ENCODE measurements at places on chromosomes 6 and 20.

GRCh38 chr6:45916692-45917091 is 99.0 kb downstream of the CLIC5 start:
- no peak for DNase-seq

DNA sequence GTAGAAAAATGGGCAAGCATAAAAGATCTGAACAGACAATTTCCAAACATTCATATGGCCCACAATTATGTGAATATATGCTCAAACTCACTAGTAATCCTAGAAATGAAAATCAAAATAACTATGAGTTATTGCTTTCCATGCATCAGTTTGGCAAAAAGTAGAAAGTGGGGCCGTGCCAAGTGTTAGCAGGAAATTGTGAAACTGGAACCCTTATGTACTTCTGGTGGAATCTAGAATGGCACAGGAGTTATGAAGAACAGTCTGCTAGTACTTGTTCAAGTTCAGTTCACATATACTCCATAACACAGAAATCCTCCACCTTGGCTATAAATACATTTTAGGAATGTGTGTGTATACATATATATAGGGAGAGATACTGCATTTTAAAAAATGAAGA is 89.8 kb downstream of the EYA2 start:
- DNase-seq = no peak

DNA sequence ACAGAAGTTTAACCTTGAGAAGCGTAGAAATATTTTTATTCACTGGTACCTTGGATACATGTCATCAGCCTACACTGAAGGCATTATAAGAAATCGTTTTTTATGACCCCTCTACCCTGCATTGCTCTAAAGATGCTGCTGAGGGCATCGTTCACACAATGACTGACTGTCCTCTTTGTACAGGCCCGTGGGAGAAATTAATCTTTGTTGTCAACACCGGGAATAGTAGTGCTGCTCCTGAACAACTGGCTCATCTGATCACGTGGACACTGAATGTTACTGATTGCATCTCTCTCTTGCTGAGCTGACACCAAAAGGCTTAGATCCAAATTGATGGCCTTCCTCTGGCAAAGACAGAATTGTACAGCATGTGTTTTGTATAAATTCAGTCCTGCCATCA is 157.1 kb upstream of the SMLR1 start:
- DNase-seq = no peak

DNA sequence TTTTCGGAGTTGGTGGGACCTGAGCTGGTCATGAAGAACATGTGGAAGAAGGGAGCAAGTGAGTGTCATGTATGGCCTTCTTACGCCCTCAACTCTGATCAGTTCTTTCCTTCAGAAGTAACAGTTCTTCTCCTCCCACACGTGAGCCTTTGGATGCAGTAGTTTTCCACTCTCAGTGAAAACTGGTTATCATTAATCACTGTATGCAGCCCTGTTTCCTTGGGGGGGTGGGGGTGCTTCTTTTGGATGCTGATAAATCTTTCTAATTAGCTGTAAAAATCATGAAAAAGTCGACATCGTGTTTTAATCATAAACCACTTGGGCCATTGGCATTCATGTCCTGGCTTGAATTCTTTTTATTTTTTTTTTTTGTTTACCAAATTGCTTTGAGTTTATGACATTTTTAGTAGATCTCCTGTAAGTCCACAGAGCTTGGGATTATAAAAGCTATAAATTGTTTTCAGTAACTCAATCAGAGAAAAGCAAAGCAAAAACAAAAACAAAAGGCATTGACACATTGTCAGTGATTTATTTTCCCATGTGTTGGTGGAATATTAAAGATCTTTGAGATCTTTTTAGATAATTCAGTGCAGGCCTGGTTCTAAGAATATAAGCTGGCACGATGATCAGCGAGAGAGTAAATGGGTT is 84.8 kb downstream of the TRMT11 start:
- DNase-seq = no peak

DNA sequence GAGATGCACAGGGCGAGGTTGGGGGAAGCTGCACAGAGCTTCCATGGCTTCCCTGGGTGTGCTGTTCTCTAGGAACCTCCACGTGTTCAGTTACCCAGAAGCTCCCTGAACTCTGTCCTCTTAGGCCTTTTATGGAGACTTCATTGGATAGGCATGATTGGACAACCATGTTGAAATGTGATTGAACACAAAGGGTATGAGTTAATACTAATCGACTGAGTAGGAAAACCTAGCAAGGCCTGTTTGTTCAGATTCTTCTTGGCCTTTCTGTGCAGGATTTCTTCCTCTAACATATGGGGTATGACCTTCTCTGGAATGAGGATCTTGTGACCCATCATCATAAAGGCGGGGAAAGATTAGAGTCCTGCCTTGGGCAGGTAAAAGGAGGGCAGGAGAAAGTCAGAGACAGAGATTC is 70.7 kb upstream of the SMIM29 start:
- no peak for DNase-seq

DNA sequence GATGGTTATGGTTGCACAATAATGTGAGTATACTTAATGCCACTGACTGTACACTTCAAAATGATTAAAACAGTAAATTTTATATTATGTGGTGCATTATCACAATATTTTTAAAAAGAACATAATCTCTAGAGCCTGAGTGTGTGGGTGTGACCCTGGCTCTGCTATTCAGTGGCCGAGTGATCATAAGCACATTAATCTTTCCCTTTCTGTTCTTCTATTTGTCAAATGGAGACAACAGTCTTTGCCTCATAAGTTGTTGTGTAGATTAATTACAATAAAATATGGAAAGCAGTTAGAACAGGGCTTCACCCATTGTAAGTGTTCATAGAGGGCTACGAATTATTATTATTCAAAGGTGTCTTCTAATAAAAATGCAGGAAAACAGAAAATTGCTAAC is 548.6 kb downstream of the HTR1B start:
- no peak for DNase-seq

- no peak for DNase-seq
Measured at GRCh38 chr6:144547409-144547808, 262.3 kb downstream of the UTRN start.

GRCh38 chr20:62149532-62150309 is 6.2 kb downstream of the SS18L1 start:
- DNase-seq = no peak
